ENCODE measurements at places on chromosomes 1 and 21. TPM values are rescaled to one million over a fixed set of nuclear protein-coding genes. Genes with fewer than 3 reads are reported as not detected.

- ATAC-seq, result peak; percentile 80
Measured at GRCh38 chr1:201009962-201010645, 13.4 kb downstream of the KIF21B start.

GRCh38 chr1:78427506-78427905, 63.3 kb upstream of the PTGFR start:
- no peak for ATAC-seq

GRCh38 chr1:206923009-206923960, 1.5 kb upstream of the FCMR start:
- no peak for ATAC-seq

- ATAC-seq, result no peak
Measured at GRCh38 chr1:201718346-201719202, 110.4 kb upstream of the IPO9 start.

DNA sequence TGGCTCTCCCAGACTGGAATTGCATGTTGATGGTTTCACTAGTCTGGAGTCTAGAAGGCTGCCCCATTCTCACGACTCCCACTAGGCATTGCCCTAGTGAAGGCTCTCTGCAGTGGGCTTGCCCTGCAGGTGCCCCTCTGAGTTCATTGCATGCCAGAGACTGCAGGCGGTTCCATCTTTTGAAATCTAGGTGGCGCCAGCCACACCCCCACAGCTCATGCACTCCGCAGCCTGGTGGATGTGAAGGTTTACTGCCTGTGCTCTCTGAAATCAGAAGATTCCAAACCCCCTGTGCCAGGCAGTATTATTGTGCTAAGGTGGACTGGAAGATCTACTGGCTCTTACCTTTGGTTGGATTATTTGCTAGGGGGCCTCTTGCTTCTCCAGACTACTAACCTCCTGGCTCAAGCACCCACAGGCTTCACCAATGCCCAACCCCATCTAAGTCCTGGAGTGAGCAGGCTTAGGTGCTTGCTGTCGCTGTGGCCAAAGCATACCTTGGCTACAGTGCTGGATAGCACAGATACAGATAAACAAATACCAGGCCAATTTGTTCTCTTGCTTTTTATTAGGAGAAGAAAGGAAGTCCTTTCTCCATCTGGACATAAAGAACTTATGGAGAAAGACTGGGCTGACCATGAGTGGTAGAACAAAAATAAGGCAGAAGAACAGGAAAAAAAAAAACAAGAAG, 83.5 kb upstream of the SIM2 start:
- ATAC-seq, result no peak

DNA sequence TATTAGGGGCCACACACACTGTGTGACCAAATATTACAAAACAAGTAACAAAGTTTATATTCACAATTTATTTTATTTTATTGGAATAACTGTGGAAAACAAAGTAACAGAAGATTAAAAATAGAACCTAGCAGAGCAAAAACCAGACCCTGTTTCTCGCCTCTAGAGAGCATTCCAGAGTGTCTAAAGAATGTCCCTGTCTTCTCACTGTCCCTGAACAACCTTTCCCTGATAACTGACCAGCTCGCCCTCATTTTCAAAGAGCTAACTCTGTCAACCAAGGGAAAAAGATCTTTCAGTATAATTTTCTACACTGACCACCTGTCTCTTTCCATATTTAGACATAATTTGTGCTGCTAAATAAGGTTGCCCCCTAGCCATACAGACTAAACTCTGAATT, 646.9 kb downstream of the USP25 start:
- ATAC-seq, result no peak

GRCh38 chr1:109559995-109560394, 11.6 kb downstream of the GNAI3 start:
- ATAC-seq, result no peak

- no peak for ATAC-seq
Measured at GRCh38 chr1:244962130-244962529, 97.8 kb upstream of the HNRNPU start.

GRCh38 chr1:25649505-25650288, 33.1 kb downstream of the MAN1C1 start:
- no peak for ATAC-seq

DNA sequence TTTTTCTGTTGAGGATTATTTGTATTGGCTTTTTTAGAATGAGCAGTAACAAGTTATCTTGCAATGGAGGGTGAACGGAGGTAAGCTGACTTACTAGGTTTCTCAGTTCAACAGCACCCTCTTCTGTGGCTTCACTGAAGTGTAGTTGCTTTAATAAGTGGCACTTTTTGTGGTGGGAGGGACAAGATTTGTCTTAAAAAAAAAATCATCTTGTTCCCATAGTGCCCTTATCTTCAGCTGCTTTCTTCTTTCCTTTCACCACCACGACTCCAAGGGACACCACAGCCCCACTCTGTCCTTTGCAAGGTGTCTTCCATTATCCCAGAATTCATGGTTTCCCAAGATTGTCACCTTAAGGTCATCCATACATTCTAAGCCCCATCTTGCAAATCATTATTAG, 92.9 kb downstream of the PIGK start:
- peak; percentile 80 for ATAC-seq

DNA sequence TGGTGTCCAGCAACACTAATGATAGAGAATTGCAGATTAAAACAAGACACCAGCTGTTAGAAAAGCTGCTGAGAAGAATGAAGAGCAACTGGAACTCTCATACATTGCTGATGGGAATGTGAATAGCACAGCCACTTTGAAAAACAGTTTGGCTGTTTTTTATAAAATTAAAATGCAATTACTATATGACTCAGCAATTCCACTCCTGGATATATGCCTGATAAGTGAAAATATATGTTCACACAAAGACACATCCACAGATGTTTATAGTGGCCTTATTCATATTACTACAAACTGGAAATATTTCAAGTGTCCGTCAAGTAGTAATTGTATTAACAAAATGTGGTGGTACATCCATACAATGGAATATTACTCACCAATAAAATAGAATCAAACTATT, 99.7 kb upstream of the HAO2 start:
- ATAC-seq, result peak; percentile 50

DNA sequence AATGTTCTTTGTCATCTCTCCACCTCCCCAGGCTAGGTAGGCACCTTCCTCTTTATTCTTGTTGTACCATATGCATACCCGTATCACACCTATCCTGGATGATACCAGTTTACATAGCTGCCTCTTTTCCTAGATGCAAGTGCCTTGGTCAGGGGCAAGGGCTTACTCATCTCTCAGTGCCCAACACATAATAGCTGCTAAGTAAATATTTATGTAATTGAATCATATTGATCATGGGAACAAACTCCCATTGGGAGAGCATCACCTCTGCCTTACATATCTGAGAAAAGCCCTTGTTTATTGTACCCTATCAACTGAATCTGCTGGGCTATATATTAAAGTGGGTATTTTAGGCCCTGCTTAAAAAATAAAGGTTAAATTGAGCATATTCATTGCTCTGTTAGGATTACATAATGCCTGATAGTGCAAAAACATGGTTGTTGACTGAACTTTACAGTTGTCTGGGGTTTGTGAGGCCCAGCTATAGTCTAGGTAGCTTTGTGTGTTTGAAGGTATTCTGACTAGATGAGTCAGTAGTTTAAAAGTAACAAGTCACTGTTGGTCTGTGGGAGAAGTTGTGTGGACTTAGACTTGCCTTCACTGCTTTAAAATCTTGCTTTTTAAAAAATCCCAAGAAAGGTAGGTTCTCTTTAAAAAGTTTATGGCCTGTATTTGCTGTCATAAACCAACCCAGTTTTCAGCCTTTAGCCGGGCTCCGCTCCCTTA, 82.6 kb downstream of the OLFML2B start:
- no peak for ATAC-seq

GRCh38 chr1:75632350-75632949, 21.5 kb upstream of the SLC44A5 start:
- ATAC-seq, result peak; percentile 60

DNA sequence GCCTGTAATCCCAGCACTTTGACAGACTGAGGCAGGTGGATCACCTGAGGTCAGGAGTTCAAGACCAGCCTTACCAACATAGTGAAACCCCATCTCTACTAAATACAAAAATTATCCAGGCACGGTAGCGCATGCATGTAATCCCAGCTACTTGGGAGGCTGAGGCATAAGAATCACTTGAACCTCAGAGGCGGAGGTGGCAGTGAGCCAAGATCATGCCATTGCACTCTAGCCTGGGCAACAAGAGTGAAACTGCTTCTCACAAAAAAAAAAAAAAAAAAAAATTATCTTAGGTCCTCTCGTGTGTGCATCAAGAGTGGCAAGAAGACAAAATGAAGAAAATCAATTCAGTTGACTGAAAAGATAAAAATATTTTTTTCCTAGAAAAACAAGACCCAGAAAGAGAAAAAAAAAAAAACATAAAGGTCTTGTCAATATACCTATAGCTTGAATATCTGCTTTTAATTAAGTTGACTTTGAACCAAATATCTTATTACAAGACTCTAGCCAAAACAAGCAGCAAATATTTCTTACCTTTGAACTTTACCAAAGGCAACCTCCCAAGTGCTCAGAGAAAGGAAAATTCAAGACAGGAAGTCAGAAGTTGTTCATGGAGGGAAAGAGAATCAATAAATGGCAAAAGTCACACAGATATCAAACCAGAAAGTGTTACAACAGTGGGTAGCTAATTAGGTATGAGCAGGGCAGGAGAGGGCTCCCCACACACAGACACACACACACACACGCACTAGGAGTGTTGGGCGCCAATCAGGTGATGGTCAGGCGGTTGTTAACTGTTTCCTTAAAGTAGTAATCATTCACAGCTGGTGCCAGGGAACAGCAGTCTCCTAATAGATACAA, 29.6 kb downstream of the ITLN2 start:
- no peak for ATAC-seq

GRCh38 chr1:172380441-172381244, 39.8 kb upstream of the C1orf105 start:
- ATAC-seq, result no peak

Gene TAS1R1
- total RNA-seq, result 0.75 TPM

Gene SUSD4
- 6.2 TPM for total RNA-seq

Gene BRINP3
- total RNA-seq, result 3.8 TPM

Gene KDF1
- total RNA-seq, result 0.73 TPM

Gene VANGL1
- total RNA-seq, result 1.1 TPM

Gene AKIRIN1
- total RNA-seq, result 66.1 TPM

Gene KIF21B
- total RNA-seq, result 0.09 TPM

Gene SPATA45
- total RNA-seq, result not detected

Gene HTR6
- not detected for total RNA-seq

Gene REN
- not detected for total RNA-seq

Gene FAM177B
- total RNA-seq, result not detected

Gene SIPA1L2
- total RNA-seq, result 37.4 TPM
